CMK (cell line): ENCODE measurements at places on chromosomes 11 and 22.
A peak's percentile ranks its signal among the peaks of the same experiment; 100 is the strongest.

GRCh38 chr11:123166071-123166559, 28.9 kb downstream of the CLMP start:
- no peak for DNase-seq

GRCh38 chr22:49604732-49605302, 222.9 kb downstream of the BRD1 start:
- DNase-seq = peak; percentile 4

GRCh38 chr11:41989823-41990380, 530.5 kb upstream of the LRRC4C start:
- DNase-seq = no peak

GRCh38 chr11:75317446-75318122, 33.9 kb downstream of the ARRB1 start:
- DNase-seq = no peak

DNA sequence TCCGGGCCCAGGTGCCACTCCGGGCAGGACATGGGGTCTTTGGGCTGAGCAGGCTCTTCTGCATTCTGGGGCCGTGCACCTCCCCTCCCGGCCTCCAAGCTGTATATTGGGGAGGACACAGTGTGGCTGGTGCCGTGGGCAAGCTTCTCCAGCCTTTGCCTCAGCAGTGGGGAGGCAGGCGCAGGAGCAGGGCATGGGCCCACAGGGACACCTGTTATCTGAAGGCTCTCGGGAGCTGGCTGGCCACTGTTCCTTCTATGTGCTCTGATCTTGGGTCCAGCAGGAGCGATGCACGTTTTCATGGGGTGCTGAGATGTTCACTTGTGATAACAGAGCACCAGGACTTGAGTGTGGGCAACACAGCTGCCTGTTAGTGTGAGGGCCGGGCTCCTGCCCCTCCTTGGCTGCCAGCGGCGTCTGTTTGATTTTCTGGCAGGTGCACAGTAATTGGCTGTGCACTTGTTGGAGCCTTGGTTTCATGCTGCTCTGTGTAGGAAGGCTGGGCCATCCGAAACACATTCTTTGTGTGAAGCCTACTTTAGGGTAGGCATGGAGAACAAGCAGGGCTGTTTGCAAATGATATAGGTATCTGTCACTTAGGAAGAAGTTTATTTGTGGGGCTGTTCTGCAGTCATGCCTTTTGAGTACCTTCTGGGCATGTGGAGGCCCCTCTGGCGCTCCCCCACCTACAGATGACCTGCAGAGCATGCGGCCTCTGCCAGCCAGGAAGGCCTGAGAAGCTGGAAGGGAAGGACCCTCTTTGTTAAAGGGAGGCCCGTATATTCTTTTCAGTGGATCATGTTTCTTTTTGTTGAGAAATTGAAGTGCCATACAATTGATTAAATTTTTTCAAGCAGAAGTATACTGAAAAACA, 201.5 kb downstream of the TBC1D22A start:
- no peak for DNase-seq

DNA sequence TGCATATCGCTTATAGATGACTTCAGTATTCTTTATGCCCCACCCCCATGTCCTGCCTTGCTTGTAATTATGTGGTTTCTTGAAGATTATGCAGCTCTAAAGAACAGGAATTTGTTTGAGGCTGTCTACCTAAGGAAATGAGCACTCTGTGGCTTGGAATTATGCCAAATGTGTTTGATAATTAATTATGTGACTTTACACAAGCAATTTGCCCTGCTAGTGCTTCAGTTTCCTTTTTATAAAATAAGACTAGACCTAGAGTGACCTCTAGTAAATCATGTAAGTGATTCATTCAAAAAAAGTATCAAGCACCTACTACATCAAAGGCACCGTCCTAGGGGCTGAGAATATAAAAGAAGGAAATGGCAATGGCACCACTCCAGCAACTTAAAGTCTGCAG, 491.5 kb upstream of the KIRREL3 start:
- no peak for DNase-seq

GRCh38 chr11:106468531-106468930, 391.1 kb downstream of the AASDHPPT start:
- DNase-seq = no peak

GRCh38 chr11:706439-706956, 467 bp downstream of the EPS8L2 start:
- no peak for DNase-seq

- DNase-seq = peak; percentile 50
Observed at GRCh38 chr11:118572981-118573550, 857 bp downstream of the ARCN1 start.

DNA sequence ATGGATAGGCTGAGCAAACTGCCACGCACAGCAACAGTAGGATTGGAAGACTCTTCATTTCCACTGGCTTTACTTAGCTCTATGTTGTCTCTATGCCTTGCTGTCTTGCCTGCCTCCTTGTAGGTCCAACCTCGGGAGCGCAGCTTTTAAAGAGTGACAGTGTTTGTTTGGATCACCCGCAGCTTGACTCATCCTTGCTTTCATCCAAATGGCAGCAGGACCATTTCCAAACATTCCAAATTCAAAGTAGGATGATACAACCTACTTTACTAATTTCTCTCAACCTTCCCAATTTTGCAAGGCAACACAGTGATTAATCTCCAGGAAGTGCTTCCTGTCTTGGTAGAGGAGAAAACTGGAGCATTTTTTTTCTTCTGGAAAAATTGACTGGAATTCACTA, at the start of gene MMP3:
Gene MMP3, minus strand, starts transcription at position 121 of the 400 bp plus-strand sequence. Its CDS starts 63 bp downstream, at position 58.
- no peak for DNase-seq

- DNase-seq = no peak
Observed at GRCh38 chr11:45590743-45591142, 74.7 kb downstream of the CHST1 start.

GRCh38 chr11:61119055-61119454, 16.8 kb downstream of the CD5 start:
- no peak for DNase-seq

GRCh38 chr22:24027389-24027975, 16.4 kb downstream of the CABIN1 start:
- no peak for DNase-seq

GRCh38 chr22:50161508-50162390, 8.8 kb upstream of the PANX2 start:
- DNase-seq = no peak

GRCh38 chr11:23201936-23202522, 341.8 kb upstream of the CCDC179 start:
- no peak for DNase-seq

DNA sequence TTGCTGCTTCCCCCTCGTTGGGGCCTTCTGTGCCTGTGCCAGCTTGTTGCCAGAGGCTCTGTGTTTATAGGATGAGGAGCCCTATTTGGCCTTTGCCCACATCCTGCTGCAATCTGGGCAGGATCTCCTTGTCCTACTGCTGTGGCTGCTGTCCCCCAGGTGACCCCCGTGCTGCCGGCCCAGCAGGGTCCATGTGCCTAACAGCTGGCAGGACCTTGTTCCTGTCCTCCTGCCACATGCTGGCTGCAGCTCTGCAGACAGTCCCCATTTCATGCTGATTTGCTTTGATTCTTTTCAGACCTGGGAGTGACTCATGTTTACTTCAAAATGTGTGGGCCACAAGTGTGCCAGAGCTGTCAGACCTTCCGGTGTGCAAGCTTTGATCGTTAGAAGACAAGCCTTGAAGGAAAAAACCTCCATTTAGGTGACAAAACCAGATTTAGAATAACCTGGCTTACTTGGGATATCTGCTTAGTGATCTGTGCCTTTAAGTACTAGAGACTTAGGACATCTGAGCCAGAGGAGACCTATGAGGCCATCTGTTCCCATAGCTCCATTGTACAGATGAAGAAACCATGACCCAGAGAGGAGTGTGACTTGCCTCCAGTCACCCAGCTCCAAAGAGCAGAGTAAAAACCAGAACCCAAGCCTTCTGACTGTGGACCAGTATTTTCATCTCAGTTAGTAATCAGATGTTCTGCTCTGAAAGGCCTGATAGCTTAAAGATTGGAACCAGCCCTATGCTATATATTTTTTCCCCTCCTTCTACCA, 11.1 kb downstream of the NAV2 start:
- no peak for DNase-seq

GRCh38 chr11:9169595-9170295, 78.3 kb upstream of the SCUBE2 start:
- DNase-seq = no peak

DNA sequence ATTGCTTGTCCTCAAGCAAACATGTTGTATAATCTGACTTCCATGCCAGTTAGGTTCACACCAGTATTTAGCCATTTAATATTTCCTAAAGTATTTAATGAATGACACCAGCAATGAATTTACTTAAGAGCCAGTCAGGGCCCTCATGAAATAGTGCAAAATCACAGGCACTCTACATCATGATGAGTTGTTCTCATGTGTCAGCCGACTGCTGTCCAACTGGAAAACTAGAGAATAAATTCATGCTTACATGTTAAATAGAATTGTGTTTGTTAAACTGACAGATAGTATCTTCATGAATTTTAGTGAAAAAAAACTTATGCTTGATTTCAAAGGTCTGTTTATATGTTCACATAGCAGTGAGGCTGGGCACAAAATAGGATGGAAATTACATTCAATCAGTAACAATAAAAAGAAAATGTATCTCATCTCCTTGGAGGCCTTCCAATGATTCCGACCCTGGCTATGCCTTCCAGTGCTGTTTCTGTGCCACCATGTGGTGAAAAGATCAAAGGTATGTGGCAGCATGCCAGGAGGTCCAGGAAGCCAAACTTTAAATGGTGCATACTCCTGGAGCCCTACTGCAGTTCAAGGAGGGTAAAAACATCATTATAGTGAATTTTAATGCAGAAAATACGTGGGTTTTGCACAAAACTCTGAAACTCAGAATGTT, 45.2 kb downstream of the CTSC start:
- DNase-seq = no peak

DNA sequence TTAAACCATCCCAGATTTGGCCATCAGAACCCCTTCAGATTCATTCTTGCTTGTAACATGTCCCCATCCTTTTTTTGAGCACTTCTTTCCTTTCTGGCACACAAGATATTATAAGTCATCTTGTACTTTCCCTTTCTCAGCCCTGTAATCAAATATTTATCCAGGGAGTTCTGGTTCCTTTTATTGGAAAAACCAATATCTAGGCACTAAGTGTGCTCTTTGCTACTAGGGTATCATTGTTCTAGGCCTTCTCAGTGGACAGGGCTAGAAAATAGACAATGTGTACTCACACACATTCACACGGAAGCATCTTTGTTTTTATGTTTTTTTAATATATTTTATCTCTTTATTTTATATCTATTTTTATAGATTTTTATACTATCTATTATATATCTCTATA, 47.3 kb downstream of the ARL14EP start:
- DNase-seq = no peak

- no peak for DNase-seq
Observed at GRCh38 chr11:76635991-76636738, 34.4 kb downstream of the LRRC32 start.

GRCh38 chr22:21703684-21704316, 31.8 kb downstream of the YPEL1 start:
- no peak for DNase-seq

DNA sequence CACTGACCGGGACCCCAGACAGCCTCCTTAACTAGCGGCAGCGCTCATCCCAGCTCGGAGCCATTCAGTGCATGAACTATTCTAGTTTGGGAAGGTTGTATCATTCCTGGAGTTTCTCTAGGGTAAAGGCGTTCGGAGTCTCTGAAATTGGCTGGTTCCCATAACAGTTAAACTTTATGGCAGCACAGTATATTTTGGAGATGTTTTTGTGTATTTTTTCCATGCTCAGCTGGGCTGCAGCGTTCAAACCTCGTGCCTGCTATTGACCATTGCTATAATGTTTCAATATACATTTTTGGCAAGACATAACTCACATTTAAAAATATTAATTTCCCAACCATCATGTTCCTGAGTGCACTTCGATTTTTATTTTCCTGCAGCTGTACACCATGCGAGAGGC, 169.7 kb downstream of the ST3GAL4 start:
- DNase-seq = no peak

DNA sequence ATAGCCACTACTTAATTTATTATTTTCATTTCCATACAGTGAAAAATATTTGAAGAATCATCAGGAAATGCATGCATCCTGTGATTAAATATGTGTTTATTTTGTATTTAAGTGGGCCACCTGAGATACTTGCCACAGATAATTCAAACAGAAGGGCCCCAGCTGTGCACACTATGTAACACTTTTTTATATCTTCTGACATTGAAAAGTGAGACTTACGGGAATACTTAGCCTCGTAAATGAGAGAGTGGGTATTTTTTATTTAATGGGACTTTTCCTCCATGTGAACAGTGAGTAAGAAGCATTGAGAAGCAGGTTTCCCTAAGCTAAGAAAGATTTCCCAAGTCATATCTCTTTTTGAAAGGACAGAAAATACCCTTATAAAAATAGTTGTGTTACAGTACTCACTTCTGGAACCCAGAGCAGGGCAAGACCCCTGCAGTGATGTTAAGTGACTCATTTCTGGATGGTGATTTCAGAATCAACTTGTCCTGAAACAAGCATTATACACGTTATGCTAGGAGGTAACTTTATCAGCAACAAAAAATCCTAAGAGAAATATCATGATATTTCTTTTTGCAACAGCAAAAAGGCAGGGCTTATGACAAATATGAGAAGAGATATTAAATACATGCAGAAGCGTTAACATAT, 478.1 kb upstream of the CHORDC1 start:
- no peak for DNase-seq

DNA sequence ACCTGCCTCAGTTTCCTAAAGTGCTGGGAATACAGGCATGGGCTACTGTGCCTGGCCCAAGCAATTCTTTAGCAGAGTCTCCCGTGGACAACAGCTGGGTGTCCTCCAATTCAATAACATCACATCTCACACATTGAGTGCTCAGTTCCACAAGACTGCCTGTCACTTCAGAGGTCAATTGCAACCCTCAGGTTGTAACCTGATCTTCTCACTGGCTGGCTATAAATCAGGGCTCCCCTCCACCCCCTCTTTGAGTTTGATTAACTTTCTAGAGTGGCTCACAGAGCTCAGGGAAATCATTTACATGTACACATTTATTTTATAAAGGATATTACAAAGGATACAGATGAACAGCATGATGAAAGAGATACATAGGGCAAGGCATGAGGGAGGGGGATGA, 68.1 kb downstream of the MCHR1 start:
- no peak for DNase-seq

- no peak for DNase-seq
Observed at GRCh38 chr11:102717280-102717679, 7.5 kb downstream of the MMP8 start.

- DNase-seq = no peak
Observed at GRCh38 chr22:35627267-35628041, 10.3 kb upstream of the MB start.

- DNase-seq = no peak
Observed at GRCh38 chr11:76802621-76803020, 19.5 kb downstream of the TSKU start.

DNA sequence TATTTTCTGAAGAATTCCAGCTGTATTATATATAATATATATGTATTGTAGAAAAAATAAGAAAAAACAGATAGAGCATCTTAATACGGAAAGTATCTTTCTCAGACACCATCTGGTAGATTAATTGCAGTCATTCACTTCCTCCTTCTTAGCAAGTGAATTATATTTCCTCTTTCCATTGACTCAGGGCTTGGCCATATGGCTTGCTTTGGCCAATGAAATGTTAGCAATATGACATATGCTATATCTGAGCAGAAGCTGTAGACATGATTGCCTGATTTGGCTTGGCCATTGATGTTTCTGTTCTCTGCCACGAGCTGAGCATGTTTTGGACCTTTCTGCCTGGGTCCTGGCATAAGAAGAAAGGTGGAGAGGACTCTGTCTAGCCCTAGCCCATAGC, 34.4 kb upstream of the ZBED5 start:
- DNase-seq = no peak
